ENCODE measurements at places on chromosomes 5 and 9.

DNA sequence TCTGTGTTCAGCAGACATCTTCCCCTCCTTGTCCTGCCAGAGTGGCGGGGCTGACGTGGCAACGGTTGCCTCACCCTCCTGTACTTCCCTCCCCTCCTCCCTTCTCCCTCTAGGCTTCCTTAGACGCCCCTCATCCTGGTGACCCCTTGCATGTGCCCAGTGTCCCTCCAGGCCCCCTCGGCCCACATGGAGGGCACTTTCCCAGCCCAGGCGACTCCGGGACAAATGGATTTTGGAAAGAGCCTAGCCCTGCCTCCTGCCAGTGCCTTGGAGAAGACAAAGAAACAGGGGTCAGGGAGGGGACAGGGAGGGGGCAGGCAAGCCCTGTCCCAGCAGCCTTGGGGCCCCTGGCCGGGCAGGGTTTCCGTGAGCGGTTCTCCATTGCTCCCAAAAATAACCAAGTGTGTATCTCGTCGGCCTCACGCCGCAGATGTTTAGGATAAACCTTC lies 38.3 kb upstream of the NEURL1B start:
- no peak for DNase-seq

DNA sequence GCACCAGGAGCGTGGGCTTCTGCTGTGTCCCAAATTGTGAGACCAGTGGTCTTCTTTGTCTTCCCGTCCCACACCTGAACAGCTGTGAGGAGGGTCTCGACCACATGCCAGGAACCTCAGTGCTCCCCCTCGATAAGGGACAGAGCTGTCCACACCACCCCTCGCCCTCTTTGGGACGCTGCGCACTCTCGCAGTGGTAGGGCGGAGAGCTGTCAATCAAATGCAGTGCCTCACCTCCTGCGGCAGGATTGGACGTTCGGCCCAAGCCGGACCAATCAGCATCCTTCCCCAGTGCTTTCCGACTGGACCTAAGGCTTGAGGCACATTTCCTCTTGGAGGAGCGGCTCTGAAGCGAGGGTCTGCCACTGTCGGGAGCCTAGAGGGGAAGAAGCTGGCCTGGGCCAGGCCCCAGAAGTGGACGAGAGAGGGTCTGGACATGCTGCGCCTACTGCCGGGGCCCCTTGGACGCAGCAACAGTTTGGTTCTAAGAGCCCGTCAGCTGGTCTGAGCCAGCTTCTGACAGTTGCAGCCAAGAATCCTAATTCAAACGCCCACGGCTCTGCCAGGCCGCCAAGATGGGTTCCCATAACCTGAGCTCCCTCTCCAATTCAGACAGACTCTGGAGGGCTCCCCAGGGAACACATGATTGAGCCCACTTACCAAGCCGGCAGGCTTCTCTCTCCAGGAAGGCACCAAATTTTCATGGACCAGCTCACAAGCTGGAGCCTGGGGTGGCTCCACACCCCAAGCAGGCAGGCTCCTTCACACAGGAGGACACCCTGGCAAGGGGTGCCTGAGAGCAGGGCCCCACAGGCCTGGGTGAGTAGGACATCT lies 28.1 kb upstream of the ADAMTS2 start:
- DNase-seq, result no peak

GRCh38 chr5:128870373-128870772 lies 94.9 kb upstream of the SLC27A6 start:
- no peak for DNase-seq

DNA sequence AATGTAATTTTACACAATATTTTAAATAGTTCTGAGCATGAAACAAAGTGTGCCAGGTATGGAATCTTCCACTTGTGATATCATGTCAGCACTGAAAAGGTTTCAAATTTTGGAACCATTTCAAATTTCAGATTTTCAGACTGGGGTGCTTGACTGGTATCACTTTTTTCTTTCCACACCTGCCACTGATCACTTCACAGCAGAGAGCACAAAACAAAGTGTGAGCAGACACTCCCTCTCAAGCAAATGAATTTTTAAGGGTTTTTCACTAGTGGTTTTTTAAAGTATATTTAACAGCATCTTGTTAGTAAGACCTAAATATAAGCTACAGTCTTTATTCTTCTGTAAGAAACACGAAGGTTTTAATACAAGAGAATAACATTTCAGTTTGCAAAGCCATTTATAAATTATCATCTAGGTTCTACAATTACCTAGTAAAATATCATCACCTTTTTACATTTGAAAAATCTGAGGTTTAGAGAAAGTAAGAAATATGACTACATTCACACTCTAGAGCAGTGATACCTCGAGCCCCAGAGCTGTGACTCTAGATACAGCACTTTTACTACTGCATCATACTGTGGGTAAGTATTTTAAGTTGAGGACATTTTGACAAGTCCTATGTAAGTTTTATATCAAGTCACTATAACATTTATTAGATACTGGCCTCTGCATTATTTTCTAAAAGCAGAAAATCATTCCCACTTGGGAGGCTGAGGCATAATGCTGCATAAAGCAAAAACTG lies 14.6 kb downstream of the GOLPH3 start:
- no peak for DNase-seq

- peak; percentile 98 for DNase-seq
Measured at GRCh38 chr5:124748687-124749594, 2.5 kb upstream of the ZNF608 start.

- peak; percentile 85 for DNase-seq
Measured at GRCh38 chr5:123916345-123917121, 404.6 kb downstream of the CSNK1G3 start.

DNA sequence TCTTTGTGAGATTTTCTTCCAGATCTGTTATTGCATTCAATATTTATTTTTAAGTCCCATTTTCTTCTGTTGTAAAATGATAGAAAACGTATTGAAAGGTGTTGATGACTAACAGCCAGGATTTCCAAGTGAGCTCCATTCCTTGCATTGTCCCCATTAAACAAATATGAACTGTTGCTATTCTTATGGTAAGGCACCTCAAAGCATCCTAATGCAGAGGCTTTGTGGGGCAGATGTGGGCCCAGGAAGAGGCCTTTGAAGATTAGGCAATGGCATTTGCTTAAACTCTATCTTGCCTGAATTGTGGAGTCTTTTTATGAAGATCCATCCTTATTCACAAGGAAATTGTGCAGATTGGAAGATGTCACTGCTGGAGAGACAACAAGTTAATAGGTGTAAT lies 38.9 kb downstream of the NTRK2 start:
- DNase-seq, result no peak

GRCh38 chr9:112081918-112082729 lies 93.0 kb downstream of the SUSD1 start:
- DNase-seq, result no peak

GRCh38 chr5:9761706-9762105 lies 131.6 kb upstream of the TAS2R1 start:
- DNase-seq, result no peak

GRCh38 chr5:179906294-179906794 lies 1.4 kb downstream of the TBC1D9B start:
- no peak for DNase-seq

DNA sequence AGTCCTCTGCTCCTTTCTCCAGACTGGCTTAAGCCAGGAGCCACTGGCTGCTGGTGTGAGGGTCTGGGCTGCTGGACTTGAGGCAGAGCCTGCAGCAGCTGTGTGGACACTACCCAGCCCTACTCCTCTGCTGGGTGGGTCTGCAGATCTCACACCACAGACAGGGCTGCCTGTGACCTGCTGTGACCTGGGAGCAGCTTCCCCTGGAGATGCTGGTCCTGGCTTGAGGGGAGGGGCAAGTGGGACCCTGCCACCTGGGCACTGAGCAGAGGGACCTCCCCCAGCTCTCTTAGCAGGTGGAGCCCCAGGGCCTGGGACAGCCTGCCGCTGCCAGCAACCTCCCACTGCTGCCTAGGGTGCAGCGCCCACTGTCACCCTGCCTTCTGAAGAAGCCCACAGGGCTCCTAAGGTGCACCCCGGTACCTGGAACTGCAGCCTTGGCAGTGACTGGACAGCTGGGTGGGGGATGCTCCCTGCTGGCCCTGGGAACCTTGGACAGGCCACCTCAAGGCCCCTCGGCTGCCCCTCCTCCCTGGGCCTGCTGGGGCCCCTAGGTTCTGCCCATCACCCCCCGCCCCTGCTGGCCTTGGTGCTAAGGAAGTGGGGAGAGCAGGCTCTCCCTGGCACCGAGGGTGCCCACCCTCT lies 9.1 kb downstream of the CACFD1 start:
- DNase-seq, result no peak

DNA sequence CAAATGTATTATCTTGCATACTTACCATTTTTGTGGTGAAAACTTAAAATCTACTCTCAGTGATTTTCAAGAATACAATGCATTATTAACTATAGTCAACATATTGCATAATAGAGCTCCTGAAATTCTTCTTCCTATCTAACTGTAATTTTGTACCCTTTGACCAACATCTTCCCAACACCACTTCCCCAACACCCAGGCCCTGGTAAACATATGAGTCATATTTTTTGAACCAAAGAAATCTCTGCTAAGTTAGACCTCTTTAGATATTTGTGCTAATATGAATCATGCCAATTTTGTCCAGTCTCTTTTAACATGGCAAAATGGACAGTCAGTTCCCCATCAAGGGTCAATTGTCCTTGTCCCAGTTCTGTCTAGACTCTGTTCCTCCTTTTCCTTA lies 18.5 kb upstream of the RGS7BP start:
- no peak for DNase-seq

- DNase-seq, result no peak
Measured at GRCh38 chr5:106097340-106097739, 1573.4 kb downstream of the EFNA5 start.

DNA sequence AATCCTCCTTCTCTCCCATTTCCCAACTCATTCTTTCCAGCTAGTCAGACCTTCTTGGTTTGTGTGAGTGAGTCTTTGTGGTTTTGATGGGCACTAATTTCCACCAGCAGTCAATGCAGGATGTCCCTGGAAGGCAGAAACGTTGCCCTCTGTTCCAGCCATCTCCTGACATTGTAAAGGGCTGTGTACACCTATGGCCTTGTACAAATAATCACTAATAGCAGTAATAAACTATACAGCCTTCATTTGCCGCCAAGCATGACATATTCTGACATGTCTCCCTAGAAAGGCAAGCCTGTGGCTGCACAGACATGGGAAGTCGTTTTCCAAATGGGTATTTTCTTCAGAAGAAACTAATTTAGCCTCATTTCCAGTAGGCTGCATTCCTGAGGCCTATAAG lies 18.4 kb upstream of the DENND1A start:
- no peak for DNase-seq

DNA sequence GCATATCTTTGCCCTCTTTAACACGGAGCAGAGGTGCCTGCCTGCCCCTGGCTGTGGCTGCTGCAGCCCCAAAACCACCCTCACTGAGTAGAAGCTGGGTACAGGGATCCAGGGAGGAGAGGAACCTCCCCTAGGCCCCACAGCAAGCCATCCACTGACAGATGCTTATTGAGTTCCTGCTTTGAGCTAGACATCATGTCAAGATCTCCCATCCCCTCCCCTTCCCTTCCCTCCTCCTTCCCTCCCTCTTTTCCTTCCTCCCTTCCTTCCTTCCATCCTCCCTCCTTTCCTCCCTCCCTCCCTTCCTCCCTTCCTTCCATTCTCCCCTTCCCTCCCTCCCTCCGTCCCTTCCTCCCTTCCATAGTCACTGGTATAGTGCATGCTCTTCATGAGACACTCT lies 29.3 kb downstream of the GOLGA2 start:
- no peak for DNase-seq

GRCh38 chr9:121313458-121314152 lies 45.6 kb downstream of the GSN start:
- DNase-seq, result no peak

DNA sequence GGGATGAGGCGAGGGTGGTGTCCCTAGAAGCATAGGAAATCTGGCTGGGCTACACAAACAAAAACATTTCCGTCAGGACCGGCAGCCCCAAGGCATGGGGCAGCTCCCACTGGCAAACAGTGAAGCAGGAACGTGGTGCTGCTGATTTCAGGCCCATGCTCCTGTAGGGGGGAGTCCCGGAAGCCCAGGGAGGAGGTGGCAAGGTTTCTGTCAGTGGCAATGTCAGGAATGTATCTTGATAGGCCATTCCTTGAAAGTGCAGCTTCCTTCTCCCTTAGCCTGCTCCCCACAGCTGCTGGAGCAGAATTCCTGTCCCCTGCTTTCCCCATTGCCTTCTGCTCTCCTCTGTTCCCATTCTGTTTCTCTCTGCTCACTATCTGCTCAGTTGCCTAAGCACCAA lies 42.4 kb downstream of the MRRF start:
- no peak for DNase-seq

- DNase-seq, result peak; percentile 44
Measured at GRCh38 chr5:37751227-37751626, 88.6 kb downstream of the GDNF start.

DNA sequence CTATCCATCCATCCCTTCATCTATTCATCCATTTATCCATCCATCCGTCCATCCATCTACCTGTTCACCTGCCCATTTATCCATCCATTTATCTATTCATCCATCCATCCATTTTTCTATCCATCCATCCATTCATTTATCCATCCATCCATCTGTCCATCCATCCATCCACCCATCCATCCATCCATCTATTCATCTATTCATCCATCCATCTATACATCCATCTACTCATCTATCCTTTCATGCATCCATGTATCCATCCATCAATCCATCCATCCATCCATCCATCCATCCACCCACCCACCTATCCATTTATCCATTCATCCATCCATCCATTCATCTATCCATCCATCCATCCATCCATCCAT lies 10.8 kb downstream of the COL27A1 start:
- DNase-seq, result no peak

GRCh38 chr5:130400091-130400490 lies 495.8 kb downstream of the CHSY3 start:
- DNase-seq, result peak; percentile 49

DNA sequence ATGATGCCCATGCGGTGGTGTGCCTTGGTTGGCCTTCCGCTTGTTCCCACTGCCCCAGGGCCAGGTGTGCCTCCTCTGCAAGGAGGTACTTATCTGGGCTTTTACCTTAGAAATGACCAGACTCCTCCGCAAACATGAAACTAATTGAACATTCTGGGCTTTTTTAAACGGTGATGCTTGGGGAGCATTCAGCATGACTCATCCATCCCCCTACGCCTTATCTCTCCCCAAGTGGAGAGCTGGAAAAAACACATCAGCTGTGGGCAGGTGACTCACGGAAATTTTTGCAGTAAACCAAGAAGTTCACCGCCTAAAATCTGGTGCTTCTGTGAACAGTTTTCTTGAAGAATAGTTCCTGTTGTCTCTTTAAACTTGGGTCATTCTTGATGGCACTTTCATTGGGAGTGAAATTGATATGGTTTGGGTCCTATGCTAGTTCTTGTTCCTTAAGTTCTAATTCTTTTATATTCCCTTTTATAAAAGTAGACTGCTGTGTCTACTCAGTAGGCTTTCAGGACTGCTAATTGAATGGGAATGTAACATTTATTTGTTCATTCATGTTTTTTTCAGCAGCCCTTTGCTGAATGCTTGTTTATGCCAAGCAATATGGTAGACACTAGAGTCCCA lies 39.6 kb downstream of the SFXN1 start:
- DNase-seq, result peak; percentile 61

GRCh38 chr9:124388275-124389048 lies 26.8 kb downstream of the PSMB7 start:
- no peak for DNase-seq

DNA sequence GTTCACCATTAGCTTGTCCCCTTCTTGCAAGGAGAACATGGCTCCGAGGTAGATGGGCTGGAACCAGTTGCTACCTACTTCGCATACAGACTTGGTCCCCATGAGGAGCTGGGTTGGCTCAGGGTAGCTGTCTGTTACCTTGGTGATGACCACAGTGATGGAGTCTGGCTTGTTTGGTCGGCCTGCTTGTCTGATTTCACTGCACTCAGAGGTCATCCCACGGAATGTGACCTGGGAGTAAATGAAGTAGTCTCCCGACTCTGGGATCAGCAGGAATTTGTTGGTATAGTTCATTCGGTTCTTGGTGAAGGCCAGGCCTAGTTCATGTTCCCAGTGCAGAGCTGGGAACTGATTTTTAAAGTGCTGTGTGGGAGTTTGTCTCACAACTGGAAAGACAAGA lies 15.3 kb downstream of the TNFSF15 start:
- DNase-seq, result peak; percentile 43
